Stimulated activated CD8-positive, alpha-beta memory T cell treated with anti-CD3 and anti-CD28 coated beads, Interleukin-4, amount 100 ng/mL, for 4 hours (primary cell): ENCODE measurements at places on chromosomes 7 and 10.
A peak's percentile ranks its signal among the peaks of the same experiment; 100 is the strongest.

DNA sequence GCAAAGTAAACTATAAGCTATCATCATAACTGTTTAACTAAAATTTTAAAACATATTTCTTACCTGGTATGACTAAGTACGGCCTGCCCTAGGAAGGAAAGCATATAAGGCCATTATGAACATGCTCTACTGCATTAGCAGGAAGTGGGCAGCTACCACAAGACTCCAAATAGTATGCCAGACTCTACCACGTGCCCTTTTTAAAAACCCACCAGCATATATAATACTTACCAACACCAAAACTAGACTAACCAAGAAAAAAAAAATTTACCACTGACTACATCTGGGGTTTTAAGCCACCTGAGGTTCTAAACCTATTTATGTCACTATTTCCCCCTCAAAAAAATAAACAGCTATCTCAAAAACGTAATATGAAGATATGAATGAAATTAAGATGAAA lies 30.1 kb downstream of the NUDCD3 start:
- peak; percentile 35 for DNase-seq

DNA sequence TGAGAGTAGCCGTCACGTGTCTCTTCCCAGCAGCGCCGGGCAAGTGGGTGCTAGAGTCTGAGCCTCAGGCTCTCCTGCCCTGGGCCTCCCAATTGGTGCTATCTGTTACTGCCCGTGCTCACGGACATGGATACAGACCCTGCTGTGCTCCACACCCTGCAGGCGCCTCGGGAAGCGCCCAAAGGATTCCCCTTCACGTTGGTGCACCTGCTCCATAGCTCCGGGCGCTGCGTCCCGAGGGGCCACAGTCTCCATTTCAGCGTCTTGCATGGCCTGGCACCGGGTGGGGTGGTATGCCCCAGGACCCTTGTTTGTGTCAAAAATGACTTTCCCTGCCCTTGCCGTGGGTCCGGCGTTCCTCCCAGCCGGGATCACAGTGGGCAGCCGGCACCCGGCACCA lies 13.8 kb upstream of the ZNF212 start:
- no peak for DNase-seq

DNA sequence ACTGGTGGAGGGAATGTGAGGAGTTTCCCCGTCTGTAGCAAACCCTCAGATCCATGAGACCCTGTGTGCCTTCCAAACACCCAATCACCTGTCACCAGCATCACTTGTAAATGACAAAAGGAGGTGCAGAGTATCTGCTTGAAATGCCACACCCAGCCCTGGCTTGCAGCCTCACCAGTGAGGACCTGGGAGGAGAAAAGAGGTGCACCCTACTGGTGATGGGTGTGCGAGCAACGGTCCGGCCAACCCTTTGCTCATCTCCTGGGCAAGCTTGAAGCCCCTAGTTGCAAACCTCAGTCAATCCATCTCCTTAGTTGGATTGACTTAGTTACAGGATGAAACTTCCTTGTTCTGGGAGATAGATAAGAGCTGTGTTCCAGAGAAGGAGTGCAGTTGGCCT lies 62.4 kb upstream of the WAPL start:
- no peak for DNase-seq

- DNase-seq = no peak
Observed at GRCh38 chr10:95178797-95179196, 15.2 kb upstream of the ACSM6 start.

DNA sequence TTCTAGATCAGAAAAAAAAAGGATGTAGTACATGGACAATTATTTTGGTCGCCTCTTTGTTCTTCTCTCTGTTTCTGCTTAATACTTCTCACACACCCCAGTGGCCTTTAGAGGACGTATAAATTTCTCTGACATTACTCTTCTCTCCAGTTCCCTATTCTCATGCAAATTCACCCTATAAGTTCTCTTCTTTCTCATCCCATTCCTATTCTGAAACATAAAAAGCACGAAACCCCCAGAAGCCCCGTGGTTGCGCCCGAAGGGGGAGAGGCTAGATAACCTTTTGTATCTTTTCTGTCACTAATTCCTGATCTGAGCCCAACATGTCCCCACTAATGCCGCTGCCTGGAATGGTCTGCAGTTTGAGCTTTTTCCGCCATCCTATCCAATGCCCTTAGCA lies 136.9 kb downstream of the SKIDA1 start:
- no peak for DNase-seq

GRCh38 chr10:62899311-62899710 lies 83.1 kb upstream of the EGR2 start:
- DNase-seq = no peak

- DNase-seq = no peak
Observed at GRCh38 chr7:29167721-29168120, 21.4 kb upstream of the CPVL start.

- DNase-seq = no peak
Observed at GRCh38 chr7:21920936-21921335, 24.8 kb downstream of the CDCA7L start.

DNA sequence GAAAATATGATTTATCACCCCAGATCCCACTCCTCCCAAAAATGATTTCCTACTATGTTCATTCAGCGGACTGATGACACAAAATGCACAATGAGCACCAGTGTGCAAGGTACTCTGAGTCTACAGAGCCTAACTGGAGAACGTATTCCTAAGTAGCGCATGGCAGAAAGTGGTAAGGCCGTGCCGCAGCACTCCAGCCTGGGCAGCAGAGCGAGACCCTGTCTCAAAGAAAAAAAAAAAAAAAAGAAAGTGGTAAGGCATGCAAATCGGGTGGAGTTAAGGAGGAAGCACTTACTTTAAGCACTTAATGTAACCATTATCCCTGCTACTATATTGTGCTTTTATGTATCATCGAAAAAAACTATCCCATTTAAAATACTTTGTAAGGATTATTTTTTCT lies 25.5 kb downstream of the CYP51A1 start:
- no peak for DNase-seq

- DNase-seq = no peak
Observed at GRCh38 chr10:14306190-14306589, 24.5 kb downstream of the FRMD4A start.

DNA sequence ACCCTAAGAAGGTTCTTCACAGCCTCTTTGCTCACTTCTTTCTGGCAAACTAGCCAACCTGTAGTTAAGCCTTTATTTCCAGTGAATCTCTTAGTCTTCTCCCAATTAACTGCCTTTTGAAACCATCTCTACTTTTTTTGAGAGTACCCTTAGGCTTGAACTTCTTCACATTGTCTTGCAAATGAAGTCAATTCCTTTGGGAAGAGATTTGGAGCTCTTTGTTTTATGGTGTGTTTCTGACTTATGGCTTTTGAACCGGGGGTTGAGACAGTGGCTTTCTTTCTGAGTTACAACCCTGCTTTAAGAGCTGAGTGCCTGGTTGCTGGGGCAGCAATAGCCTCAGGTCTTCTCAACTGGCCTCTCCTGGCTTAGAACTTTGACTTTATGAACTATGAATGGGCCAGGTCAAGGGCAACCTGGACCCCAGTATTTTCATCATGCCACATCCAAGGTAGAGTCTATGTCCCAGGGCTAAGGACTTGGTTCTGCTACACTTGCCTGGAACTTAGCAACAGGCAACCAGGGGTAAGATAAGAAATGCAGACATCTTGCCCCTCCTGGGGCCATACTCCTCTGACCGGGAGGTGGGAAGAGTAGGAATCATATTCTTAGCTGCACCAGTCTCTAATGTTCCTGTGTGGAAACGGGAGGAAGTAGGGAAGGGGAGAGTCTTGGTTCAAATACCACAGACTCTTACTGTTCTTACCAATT lies 53.0 kb downstream of the SP4 start:
- no peak for DNase-seq

DNA sequence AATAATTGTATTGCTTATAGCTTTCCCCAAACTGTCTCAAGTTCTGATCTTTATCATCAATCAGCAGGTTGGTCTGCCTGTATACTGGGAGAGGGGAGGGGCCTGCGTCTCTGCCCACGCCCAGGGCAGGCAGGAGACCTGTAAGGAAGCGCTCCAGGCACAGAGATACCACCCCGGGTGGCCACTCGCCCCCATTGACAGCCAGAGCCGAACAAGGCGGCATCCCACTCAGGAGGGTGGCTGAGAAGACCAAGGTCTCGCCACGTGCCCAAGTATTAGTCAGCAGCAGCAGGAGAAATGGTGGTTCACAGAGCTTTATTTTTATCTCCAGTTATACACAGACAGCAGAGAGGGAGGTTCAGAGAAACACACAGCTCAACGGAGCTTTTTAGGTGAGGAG lies 7.2 kb downstream of the STK32C start:
- no peak for DNase-seq

GRCh38 chr7:30348083-30348560 lies 63.7 kb downstream of the ZNRF2 start:
- DNase-seq = peak; percentile 14

DNA sequence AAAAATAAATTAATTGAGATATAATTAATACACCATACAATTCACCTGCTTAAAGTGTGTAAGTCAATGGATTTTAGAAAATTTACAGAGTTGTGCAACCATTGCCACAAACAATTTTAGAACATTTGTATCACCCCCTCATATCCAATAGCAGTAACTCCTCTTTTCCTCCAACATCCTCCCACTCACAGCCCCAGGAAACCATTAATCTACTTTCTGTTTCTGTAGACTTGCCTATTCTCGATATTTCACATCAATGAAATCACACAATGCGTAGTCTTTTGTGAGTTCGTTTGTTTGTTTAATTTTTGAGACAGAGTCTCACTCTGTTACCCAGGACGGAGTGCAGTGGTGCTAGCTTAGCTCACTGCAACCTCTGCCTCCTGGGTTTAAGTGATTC lies 13.7 kb upstream of the HERC4 start:
- DNase-seq = no peak

- no peak for DNase-seq
Observed at GRCh38 chr7:141439164-141439563, 112.0 kb upstream of the AGK start.

- DNase-seq = no peak
Observed at GRCh38 chr10:21944727-21945386, 58.7 kb downstream of the DNAJC1 start.

DNA sequence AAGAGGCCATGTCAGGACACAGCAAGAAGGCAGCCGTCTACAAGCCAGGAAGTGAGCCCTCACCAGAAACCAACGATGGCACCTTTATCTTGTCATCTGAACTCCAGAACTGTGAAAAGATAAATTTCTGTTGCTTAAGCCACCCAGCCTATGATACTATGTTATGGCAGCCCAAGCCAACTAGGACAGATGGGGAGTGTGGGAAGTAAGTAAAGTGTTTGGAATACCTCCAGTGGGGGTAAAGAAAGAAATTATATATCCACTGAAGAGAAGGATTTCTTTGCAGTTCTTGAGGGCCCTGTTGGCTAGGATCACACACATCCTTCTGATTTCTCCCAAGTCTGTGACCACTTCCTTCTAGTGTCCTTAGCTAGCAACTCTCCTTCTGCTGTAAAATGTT lies 384.4 kb downstream of the TNS3 start:
- DNase-seq = no peak

DNA sequence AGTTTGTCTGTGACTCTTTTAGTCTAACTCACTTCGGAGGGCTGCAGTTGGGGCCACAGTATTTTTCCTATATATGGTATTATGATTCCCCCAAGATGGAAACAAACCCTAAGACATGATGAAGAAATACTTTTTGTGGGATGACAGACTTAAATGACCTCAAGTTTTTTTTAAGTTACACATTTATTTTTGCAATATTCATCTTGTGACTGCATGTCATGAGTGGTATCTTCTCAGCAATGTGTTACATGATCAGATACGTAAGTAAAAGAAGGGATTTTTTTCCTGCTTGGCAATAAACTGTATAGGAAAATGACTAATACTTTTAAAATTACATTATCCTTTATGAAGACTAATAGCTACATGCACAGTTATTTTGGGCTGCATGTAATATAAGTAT lies 57.8 kb downstream of the OR13A1 start:
- no peak for DNase-seq

DNA sequence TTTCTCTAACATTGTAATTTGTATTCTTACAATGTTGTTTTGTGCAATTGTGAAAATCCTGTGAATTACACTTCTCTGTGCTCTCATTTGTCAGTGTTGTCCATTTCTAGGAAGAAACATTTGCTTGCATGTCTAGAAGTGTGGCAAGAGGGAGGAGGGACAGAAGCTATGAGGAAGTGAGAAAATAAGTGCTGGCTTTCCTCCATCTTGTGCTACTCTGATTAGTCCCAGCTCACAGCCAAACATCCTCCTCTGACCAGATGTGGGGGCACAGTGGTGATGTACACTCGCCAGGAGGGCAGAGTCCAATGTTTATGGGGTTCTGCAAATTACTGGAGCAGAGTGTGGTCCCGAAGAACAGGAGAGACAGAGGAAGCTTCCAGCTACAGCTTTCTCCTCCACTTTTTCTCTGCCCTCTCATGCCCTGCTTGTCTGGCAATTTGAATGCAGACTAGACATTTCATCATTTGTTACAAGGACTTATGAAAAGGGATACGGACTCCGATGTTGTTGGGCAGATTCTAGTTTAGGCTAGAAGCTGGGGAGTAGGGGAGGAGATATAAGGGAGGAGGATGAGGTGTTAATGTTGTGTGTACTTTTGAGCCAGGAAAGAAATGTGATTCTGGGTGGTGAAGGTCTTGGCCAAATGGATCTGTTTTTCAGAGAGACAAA lies 131.0 kb upstream of the C1GALT1 start:
- DNase-seq = no peak

DNA sequence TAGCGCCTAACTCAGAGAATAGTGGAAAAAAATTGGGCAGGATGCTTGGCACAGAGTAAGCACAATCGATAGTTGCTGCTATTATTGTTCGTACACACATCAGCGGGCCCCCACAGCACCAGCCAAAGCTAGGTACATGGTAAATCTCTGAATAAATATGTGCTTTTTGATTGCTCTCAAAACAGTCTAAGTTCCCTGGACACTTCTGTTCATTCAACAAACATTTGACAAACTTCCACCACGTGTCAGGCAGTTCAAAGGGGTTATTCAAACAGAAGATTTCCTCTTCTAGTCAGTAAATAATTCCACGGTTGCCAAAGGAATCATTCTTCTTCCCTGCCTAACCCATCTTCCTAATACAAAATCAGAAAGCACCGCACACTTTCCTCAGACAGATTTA lies 150.8 kb downstream of the DGKI start:
- DNase-seq = no peak

DNA sequence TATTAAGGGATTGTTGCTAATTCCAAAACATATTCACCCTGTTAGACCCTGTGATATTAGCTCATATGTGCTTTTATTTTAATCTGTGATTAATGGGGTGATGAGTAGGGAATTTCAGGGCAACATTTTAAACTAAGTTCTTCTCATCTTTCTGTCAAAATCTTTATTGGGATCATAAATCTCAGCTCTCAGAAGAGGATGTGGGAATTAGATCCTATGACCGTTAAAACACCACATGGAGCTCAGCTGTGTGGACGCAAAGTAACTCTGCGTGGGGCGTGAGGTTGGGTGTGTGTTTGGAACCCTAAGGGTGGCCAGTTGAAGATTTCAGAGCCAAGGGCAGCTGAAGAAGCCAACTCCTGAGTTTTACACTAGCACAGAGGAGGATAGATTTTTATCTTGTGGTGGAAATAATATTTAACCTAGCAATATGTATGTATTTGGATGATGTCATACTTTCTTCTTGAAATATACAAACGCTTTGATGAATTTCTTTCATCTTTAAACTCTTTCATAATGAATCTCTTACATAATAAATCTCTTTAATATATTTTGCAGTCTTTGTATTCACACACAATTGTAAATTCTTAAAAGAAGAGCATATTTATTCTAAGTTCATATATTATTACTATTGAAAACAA lies 64.4 kb downstream of the EPDR1 start:
- DNase-seq = no peak

GRCh38 chr10:31118556-31118955 lies 86.9 kb upstream of the ZNF438 start:
- DNase-seq = no peak

GRCh38 chr7:22662556-22663356 lies 64.2 kb upstream of the IL6 start:
- no peak for DNase-seq

- DNase-seq = no peak
Observed at GRCh38 chr7:1536455-1536742, 5.9 kb downstream of the MAFK start.
